Gastroesophageal sphincter (tissue), 4 donors: ENCODE measurements at places on chromosomes 4 and X.

DNA sequence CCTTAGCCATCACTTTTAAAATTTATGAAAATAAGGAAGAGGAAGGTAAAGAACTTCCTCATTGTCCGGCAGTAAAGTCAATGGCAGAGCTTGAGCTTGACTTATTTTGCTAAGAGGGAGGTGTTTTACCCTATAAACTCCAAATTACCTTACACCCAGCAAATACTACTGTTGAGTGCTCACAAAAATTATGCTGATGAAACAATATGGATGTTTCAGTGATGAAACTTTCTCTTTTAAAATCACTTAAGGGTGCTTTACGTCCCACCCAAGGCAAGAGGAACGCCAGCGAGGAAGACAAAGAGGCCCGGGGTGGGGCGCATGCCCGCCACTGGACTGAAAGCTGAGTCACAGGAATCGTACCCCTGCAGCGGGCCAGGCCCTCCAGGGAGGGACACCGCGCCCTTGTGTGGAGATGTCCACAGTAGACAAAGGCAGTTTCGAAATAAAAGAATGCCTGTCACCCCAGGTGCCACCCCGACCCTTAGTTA is 560 bp upstream of the TMSB4X start:
- ATAC-seq = peak; percentile 74

DNA sequence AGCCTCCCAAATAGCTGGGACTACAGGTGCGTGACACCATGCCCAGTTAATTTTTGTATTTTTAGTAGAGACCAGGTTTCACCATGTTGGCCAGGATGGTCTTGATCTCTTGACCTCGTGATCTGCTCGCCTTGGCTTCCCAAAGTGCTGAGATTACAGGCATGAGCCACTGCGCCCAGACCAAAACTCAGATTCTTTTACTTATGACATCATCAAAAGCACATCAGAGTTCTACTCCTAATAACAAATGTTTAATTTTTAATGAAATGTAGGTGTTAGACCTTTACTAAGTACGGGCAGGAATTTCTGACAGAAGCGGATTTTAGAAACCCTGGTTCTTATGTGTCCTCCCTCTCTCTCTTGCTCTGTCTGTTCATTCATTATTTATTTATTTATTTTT is 38.5 kb upstream of the ERVMER34-1 start:
- ATAC-seq = no peak

DNA sequence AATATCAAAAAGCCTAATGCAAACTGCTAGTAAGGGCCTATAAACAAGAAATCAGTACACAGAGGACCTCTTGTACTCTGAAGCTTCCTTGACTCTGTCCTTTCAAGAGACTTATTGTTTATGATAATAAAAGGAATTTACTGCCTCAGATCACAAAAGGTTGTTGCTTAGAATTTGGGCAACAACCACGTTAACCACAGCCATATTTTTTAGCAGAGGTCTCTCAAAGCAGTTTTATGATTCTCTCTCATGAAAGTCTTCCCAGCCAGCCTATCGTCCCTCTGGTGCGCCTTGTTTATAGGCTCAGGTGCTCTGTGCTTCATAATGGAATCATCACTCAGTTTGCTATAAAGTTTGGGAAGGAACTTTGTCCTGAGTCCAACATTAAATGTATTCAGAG is 270.6 kb downstream of the RCHY1 start:
- ATAC-seq = no peak

DNA sequence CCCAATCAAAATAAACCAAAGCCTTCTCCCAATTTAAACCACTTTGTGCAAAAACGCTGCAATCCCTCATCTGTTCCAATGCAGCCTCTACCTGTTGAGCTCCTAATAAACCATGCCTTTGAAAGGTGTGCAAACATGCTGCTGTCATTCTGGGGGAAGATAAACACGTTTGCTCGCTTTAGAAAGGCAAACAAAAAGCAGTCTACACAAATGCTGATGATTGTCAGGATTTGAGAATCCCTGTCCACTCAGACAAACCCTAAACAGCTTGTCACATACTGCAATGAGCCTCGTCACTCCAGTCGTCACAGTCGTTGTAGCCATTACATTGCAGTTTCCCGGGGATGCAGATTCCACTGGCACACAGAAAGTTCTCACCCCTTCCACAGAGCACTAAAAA is 145.2 kb downstream of the CORIN start:
- ATAC-seq = no peak

DNA sequence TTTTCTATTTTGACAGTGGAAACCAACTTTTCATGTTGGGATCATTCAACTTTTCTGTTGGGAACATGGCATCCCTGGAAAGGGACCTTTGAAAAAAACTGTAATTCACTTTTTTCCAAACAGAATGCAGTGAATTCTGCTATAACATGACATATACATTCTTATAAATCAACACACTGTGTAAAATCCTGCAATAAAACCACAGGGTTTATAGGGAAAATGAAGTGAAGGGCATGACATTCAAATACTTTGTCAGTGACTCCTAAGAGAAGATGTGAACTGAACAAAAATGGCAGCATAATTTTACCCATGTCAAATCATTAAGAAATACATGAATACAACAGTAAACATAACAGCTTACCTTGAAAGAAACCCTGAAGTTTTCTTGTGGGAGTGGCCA is 264.5 kb upstream of the ANKRD50 start:
- no peak for ATAC-seq

DNA sequence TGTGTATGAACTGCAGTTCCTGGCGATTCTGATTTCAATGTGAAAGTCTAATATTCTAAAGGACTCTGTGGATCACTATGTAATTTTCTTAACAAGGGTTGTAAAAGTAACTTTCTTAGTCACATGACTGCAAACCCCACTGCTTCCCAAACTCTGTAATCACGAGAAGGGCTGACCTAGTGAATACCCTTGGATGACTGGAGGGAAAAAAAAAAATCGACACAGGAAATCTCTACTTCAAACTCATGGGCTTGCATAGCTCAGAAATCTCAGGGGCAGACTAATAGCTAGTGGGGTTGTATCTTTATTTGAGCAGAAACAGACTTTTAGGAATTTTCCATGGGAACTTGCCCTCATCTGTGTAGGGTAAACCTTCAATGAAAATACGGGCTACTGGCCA is 4.8 kb upstream of the MXRA5 start:
- no peak for ATAC-seq

GRCh38 chr4:107709916-107710315 is 10.1 kb downstream of the PAPSS1 start:
- ATAC-seq = no peak

DNA sequence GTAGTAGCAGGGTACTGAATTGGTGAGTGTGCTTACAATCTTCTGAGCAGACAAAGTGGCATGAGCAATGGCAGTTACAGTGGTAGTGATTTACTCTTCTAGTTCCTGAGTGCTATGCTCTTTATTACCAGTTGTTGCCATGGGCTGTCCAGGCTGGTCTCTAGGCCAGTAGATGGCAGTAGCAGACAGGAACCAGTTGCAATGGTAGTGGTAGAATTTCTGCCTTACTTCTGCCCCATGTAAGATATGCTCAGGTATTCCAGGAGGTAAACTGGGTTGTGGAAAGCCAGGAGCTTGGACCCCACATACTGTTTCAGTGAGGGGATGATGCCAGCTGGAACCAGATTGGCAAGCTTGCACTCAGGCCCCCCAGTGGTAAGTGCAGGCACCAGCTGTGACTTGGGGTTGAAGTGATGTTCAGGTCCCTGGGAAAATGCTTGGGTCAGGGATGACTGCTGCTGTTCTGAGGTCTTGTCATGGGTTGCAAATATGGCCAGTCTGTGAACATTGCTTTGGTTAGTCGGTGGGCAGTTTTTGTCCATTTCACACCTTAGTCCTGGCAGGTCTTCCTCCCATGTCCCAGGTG is 63.0 kb upstream of the ZXDB start:
- ATAC-seq = no peak
